ENCODE measurements at places on chromosomes 16 and 17. TPM values are rescaled to one million over a fixed set of nuclear protein-coding genes. Genes with fewer than 3 reads are reported as not detected.

- peak; percentile 22 for DNase-seq
Measured at GRCh38 chr17:607361-608147, 107.1 kb downstream of the VPS53 start.

GRCh38 chr17:5110816-5111215 is 862 bp downstream of the ZNF232 start:
- DNase-seq: no peak

DNA sequence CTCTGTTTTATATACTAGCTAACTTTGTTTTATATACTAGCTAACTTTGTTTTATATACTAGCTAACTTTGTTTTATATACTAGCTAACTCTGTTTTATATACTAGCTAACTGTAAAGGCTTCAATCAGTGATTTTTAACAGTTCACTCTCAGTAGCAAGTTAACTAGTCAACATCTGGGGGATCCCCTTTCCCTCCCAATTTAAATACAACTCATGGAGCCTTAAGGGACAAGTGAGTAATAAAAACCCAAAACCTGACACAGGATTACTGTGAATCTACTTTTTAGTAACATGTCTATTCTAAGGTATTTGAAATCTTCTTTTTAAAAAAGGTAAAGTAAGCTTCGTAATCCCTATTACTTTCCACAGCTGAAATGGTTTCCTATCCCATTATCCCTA is 32.2 kb downstream of the FAM222B start:
- no peak for DNase-seq

DNA sequence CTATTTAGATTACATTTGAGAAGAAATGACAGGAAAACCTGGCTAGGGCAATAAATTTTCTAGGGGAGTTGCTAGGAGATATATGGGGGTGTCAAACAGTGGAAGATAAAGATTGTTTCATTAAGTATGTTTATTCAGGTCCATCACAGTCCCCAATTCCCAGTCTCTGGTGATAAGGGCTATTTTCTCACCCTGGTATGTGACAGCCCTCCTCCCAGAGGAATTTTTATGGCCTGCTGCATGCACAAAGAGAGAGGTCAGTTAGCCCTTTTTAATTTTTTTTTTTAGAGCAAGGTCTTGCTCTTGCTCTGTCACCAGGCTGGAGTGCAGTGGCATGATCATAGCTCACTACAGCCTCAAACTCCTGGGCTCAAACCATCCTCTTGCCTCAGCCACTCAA is 53.6 kb upstream of the ATF7IP2 start:
- DNase-seq: no peak

- no peak for DNase-seq
Measured at GRCh38 chr17:40547079-40547784, 18.0 kb downstream of the CCR7 start.

DNA sequence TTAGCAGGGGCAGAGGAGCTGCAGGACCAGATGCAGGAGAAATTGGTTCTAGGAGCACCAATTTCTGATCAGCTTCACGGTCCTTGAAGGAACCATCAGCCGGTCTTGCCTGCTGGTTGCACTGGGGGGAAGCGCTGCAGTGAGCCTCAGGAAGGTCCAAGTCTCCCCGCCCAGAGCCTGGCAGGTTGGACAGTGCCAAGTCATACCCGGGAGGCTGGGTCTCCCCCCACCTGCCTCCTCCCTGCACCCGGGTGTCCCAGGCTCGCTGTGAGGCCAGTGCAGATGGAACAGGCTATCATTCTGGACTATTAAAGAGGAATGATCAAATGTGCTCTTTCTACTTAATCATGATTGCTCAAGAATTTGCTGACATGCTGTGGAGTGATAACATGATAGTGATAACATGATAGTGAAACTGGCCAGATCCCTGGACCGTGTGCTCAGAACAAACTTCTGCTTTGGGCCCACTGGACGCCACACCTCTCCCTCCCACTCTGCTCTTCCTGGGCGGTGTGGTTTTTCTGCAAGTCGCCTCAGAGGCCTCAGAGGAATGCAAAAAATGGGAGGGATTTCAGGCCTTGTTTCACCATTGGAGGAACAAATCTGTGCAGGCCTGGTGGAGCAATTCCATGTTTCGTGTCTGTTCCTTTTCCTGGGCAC is 236.0 kb downstream of the IRF8 start:
- peak; percentile 41 for DNase-seq

GRCh38 chr17:27283060-27283459 is 10.9 kb upstream of the WSB1 start:
- DNase-seq: no peak

- no peak for DNase-seq
Measured at GRCh38 chr16:28845761-28846079, 428 bp downstream of the TUFM start.

- no peak for DNase-seq
Measured at GRCh38 chr17:45291171-45291805, 25.5 kb downstream of the MAP3K14 start.

The GGT6 gene
- total RNA-seq: not detected

The PROCA1 gene
- total RNA-seq: 0.36 TPM

The BAHCC1 gene
- 0.83 TPM for total RNA-seq

The ZNF624 gene
- total RNA-seq: 3.8 TPM

The TNFRSF13B gene
- not detected for total RNA-seq

The RHBDF1 gene
- 13.8 TPM for total RNA-seq
